Heart right ventricle (tissue), 16 donors: ENCODE measurements at places on chromosomes 12 and 14. TPM values are rescaled to one million over a fixed set of nuclear protein-coding genes. Genes with fewer than 3 reads are reported as not detected.

DNA sequence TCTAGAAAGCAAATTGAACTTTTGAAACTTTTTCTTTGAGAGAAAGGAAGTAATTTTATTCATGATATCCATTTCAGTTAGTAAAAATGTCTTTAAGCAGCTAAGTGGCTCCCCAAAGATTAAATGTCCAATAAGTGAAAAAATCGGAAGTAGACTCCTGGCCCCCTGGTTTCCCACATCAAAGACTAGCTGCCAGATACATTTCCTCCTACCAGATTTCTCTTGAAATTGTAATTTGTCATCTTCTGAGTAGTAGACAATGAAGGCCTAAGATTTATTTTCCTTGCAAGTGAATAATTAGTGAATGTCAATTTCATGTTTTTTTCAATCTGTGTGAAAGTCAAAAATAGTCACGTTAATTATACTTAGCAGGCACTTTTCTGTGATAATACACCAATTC is 321.9 kb downstream of the SYT1 start:
- no peak for DNase-seq

DNA sequence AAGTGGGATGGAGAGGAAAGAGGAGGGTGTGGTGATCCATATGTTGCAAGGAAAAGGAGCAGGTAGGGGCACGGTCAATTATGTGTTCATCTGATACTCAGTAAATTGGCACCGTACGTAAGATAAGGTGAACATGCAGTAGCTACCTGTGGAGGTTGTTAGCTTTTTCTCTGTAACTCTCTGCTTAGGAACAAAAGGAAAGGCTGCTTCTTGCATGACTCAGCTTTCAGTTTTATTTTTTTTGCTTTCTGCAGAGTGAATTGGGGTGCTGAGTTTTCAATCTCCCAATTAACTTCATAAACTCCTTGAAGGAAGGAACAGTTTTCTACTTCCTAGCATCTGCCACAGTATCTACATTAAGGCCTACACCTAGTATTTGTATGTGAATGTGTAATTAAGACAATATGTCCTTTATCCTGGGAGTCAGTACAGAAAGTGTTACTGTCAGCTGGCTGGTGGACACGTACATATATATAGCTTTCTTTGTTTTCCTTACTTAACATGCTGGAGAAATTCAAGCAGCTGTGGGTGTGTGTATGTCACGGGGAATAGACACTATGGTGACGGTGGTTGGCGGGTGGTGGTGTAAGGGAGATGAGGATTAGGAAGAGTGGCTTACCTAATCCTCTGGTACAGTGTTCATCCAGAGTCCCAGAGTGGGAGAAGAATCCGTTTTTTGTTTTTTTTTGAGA is 40.1 kb upstream of the WNK1 start:
- DNase-seq = no peak

DNA sequence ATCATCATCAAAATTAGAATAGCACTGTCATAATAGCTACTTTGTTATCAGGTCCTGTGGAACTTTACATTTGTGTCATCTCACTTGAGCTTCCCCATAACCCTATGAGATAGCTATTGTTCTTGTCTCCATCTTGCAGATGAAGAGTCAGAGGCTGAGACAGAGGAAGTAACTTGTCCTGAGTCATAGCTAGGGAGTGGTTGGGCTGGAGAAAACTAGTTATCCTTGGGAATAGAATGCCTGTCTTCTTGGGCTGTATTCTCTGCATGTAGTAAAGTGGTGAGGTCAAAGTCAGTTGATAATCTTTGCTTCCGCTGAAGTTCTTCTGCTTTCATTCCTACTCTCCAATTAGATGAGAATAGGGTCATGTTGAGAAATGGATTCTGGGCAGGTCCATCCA is 117.0 kb downstream of the SMOC1 start:
- DNase-seq = no peak

GRCh38 chr12:99136516-99136915 is 491.4 kb downstream of the APAF1 start:
- no peak for DNase-seq

- no peak for DNase-seq
Observed at GRCh38 chr14:99529899-99530298, 48.7 kb downstream of the CCNK start.

- DNase-seq = no peak
Observed at GRCh38 chr12:77113971-77114370, 48.6 kb upstream of the E2F7 start.

The PIWIL1 gene
- polyA plus RNA-seq = not detected
